ENCODE measurements at places on chromosomes 12 and 14. TPM values are rescaled to one million over a fixed set of nuclear protein-coding genes. Genes with fewer than 3 reads are reported as not detected.
A peak's percentile ranks its signal among the peaks of the same experiment; 100 is the strongest.

- DNase-seq, result no peak
Observed at GRCh38 chr12:44286821-44287505, 451.1 kb downstream of the TMEM117 start.

- DNase-seq, result no peak
Observed at GRCh38 chr14:100564512-100564911, 22.7 kb downstream of the BEGAIN start.

DNA sequence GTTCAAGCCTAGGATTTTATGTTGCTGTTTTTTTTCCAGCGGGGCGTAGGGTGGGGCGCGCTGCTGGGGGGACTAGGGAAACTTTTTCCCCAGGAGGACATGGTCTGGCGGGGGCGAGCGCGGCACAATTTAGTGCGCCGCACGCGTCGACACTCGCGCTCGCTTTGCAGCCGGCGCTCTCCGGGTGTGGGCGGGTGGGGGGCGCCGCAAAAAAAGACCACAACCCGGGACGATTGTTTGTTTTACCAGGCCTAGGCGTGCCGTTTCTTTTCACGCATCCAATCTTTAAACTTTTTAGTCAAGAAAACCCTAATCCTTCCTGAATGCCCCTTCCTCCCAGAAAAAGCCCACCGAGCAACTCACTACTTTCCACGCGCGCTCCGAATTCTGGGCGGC is 865 bp upstream of the ZFP36L1 start:
- no peak for DNase-seq

DNA sequence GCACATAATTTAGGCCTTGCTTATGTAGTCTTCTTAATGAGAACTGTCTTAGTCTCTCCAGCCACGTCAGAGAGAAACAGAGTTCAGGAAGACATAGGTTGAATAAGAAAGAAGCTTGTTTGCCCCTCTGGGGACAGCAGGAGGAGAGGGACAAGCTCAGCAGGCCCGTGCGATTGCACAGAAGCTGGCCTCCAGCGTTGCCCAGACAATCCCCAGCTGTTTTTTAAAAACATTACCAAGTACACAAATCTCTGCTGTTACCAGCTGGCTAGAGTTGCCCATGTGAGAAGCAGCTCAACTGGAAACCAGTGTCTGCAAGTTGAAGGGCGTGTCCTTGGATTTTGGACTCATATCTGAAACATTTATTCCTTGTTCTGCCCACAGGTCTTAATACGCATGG is 232.6 kb downstream of the EFCAB11 start:
- DNase-seq, result no peak

DNA sequence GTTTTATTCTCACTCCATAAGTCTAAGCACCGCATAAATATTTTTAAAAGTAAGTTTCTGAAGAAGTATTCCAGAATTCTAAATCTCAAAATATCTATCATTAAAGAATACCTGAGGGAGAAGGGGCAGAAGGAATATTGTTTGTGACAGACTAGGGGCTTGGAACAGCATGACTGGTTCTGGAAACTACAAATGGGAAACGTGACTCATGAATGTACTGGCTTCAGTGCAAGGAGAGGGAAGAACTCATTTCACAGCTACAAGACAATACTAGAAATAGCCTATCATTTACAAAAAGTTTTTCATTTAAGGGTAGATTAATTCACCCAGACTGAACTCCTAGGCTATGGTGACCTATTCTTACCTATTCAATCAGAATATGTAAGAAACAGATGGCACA is 121.3 kb downstream of the SLC25A21 start:
- no peak for DNase-seq

DNA sequence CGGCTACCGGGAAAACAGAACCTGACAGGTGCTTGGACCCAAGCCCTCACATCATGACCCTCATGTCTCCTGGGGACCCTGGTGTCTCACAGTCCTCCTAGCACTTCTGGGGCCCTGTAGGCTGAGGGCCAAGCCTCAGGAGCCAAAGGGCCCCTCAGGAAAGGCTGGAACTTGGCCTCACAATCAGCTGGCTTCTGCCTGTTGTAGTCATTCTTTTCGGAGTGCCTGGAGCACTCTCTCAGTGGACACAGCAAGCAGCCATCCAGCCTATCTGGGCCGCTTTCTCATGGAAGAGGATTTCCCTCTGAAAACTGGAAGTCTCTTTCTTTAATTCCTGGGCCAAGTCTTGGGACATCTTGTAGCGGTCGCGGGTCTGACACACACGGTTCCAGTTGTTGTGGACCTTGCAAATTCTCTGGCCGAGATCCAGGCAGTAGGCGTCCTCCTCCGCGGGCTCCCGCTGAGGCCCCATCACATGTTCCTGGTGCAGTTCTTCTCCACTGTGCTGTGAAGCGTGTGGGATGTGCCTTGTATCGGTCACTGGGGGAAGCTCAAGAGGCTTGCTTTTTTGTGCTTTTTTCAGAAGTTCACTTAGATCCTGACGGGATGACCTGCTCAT is 169.3 kb downstream of the EMP1 start:
- peak; percentile 24 for DNase-seq

- no peak for DNase-seq
Observed at GRCh38 chr12:6828781-6829535, 751 bp downstream of the P3H3 start.

DNA sequence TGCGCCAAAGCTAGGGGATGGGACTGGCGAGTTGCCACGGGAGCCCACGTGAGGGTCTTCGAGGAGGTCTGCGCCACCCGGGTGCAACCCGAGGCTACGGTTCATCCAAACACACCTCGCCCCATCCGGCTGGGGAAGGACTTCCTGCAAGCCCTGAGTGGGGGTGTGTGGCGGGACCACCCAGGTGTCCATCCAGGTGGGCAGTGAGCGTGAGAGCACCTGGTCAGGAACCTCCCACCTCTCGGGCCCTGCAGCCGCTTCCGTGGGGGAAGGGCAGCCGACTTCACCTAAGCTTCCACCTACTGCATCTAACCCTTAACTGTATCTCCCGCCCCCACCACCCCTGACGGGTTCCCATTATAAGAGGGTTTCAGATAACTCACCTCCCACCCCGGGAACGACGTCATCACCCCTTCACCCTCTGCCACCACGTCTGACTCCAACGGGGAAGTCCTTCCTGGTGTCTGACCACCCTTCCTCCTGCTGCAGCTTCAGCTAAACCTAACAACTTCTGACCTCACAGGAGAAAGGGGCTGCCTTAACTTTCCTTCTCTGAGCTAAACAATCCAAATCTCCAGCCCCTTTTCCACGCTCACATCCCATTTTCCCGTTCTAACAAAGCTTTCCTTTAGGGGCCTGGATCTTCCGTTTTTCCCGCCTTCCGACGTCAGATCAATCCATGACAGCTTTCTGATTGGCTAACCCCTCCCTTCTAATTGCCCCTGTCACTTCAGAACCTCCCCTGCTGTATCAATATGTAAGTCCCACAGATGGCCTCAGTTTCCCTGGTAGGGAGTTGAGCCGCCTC is 27.4 kb upstream of the SMUG1 start:
- no peak for DNase-seq

- DNase-seq, result no peak
Observed at GRCh38 chr12:3040026-3040656, 37.0 kb upstream of the TSPAN9 start.

GRCh38 chr12:40446385-40446784 is 221.6 kb downstream of the LRRK2 start:
- no peak for DNase-seq

DNA sequence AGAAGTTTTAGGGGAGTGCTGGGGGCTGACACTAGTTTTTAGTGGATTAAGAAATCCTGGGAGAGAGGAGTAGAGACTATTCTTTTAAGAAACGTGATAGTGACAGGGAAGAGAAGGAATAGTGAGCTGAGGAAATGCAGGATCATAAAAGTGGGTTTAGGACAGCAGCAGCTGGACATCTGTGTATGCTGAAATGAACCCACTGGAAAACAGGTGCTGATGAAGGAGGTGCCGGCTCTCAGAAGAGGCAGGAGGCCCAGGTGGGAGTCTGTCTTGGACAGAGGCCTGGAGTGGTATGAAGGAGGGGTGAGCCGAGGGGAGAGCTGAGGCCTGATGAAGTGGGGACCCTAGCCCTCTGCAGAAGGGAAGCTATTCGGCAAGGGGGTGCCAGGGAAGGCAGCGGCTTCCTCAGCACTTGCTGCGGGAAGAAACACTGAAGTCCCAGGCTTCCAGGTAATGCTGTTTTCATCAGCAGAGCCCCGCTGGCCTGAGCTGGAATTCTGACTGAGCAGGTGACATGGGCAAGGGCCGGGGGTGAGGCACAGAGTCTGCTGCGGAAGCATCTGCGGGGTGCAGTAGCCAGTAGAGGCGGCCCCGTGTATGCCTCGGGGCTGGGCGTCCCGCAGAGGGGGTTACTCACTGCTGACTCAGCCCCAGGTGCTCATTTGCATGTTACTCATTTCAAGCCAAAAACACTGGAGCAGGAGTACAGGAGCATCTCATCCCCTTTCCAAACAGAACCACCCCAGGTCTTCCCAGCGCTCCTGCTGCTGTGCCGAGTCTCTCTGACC is 89.7 kb downstream of the TMCC3 start:
- peak; percentile 80 for DNase-seq

DNA sequence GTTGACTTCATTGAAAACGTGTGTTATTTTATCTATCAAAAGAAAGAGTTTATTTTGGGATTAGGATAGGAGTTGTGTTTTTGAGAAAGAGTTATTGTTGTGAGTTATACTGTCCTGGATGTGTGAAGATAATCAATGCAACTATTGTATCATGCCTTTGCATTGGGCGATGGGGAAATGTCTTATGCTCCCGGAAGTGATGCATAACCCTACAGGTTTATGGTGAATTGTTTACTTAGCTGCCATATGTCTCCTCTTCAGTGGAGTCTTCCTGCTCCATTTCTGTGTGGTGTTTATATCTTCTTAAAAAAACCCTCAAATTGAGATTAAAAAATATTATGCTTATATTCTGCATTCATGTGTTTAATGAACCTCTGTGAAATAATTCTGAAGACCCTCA is 6.5 kb downstream of the PDE3A start:
- no peak for DNase-seq

GRCh38 chr12:97048421-97049035 is 141.5 kb downstream of the NEDD1 start:
- no peak for DNase-seq

DNA sequence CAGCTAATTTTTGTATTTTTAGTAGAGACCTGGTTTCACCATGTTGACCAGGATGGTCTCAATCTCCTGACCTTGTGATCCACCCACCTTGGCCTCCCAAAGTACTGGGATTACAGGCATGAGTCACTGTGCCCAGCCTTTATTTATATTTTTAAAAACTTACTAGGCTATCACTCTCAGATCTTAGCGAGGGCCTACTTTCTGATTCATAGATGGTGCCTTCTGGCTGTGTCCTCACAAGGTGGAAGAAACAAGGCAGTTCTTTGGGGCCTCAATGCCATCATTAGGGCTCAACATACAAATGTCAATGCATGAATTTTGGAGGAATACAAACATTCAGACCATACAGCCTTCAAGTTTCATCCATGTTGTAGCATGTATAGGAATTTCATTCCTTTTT is 2.4 kb upstream of the DGLUCY start:
- no peak for DNase-seq

DNA sequence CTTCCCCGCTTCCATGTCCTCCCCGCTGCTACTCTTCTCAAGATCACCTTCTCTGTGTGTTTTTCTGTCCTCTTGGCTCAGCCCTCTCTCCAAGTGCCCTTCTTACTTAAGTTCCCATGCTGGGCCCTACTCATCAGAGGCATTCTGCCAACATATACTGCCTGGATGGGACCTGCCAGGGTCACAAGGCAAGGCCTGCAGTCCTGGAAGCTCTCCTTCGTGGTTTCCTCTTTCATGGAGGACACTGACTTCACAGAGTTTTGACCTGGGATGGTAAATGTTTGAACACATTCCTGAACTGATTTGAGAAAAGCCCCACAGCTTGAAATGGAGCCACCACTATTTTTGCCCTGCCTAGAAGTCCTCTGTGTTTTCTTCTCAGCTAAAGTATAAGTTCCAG is 140.9 kb downstream of the TMEM30B start:
- no peak for DNase-seq

DNA sequence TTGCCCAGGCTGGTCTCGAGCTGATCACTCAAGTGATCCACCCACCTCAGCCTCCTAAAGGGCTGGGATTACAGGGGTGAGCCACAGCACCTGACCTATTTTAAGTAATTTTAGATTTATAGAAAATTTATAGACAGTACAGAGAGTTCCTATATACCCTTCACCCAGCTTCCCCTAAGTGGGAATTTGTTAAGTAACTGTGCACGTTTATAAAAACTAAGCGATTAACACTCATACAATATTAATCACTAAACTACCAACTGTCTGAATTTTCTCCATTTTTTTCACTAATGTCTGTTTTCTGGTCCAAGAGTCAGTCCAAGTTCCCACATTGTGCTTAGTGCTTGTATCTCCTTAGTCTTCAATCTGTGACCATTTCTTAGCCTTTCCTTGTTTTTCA is 5.5 kb downstream of the IL31 start:
- no peak for DNase-seq

GRCh38 chr14:93262446-93262845 is 55.4 kb downstream of the UBR7 start:
- DNase-seq, result no peak

DNA sequence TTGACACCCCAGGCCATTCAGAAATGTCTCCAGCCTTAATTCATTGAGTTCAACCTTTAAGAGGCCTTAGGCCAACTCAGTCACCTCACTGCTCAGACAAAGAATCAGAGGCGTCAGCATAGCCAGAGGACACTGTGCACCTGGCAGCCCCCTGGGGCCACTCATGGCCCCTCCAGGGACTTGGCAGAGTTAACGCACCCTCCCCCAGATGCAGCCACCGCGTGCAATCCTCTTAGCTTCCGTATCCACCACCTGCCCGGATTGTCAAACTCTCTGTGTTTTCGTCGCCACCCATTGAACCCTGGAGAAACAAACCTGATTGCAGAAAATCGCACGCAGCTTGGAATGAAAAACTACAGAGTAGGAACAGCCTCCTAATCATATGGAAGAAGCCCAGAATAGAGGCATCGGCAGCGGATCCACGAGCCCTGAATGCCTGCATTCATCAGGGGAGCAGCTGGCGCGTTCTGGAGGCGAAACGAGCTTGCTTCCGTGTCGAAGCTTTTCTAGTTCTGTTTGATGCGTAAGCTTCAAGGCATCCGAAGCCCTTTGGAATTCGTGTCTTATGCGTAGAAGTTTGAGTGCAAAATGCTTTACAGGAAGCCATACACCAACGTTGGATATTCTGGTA is 22.4 kb downstream of the BRI3BP start:
- DNase-seq, result no peak

GRCh38 chr12:17592472-17592871 is 497.5 kb downstream of the RERGL start:
- no peak for DNase-seq

GRCh38 chr14:82270286-82270685 is 736.6 kb upstream of the SEL1L start:
- DNase-seq, result no peak

ACVRL1 gene
- total RNA-seq, result not detected

ANG gene
- 4.3 TPM for total RNA-seq

CDK2 gene
- total RNA-seq, result 41.7 TPM

CRACR2A gene
- 3.0 TPM for total RNA-seq

IQSEC3 gene
- total RNA-seq, result 3.6 TPM

FOXA1 gene
- 0.20 TPM for total RNA-seq

KCNA1 gene
- total RNA-seq, result 0.23 TPM

OR6C70 gene
- not detected for total RNA-seq

IAPP gene
- not detected for total RNA-seq

KHNYN gene
- total RNA-seq, result 22.1 TPM

ACADS gene
- 4.9 TPM for total RNA-seq

DNM1L gene
- total RNA-seq, result 93.9 TPM

CAPZA3 gene
- not detected for total RNA-seq

DEPDC4 gene
- total RNA-seq, result 4.8 TPM

CEBPE gene
- not detected for total RNA-seq

CPSF2 gene
- 130 TPM for total RNA-seq

MDM1 gene
- total RNA-seq, result 10.7 TPM

C3AR1 gene
- total RNA-seq, result not detected

Data from H1 (cell line).